ENCODE measurements at places on chromosomes 7 and 10.

- DNase-seq = no peak
Measured at GRCh38 chr10:57015595-57016318, 654.7 kb upstream of the ZWINT start.

- no peak for DNase-seq
Measured at GRCh38 chr10:89305766-89306433, 4.1 kb downstream of the IFIT2 start.

DNA sequence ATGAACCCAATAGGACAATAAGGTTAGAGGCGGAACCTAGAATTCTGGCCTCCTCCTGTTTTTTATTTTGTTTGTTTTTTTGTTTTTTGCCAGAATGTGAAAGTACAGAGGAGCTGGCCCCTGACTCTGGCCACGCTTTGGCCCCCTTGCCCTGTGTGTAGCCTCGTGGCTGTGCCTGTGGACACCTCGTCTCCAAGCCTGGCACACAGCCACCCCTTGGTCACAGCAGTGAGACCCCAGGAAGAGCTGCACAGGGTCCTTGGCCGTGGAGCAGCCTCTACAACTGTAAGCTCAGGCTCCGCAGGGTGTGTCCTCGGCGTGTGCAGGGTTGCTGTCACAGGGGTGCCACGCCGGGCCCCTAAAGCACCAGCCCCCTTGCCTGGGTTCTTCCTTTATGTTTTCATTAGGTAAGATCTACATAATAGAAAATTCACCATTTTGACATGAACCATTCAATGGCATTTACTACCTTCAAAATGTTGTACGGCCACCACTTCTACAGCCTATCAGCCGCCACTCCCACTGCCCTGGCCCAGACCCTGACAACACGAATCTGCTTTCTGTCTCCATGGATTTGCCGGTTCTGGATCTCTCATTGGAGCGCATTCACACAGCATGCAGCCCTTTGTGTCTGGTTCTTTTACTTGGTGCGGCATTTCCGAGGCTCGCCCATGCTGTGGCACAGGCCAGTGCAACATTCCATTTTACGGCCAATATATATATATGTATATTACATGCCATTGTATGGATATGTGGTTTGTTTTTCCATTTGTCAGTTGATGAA lies 51.0 kb downstream of the AMZ1 start:
- DNase-seq = peak; percentile 36

DNA sequence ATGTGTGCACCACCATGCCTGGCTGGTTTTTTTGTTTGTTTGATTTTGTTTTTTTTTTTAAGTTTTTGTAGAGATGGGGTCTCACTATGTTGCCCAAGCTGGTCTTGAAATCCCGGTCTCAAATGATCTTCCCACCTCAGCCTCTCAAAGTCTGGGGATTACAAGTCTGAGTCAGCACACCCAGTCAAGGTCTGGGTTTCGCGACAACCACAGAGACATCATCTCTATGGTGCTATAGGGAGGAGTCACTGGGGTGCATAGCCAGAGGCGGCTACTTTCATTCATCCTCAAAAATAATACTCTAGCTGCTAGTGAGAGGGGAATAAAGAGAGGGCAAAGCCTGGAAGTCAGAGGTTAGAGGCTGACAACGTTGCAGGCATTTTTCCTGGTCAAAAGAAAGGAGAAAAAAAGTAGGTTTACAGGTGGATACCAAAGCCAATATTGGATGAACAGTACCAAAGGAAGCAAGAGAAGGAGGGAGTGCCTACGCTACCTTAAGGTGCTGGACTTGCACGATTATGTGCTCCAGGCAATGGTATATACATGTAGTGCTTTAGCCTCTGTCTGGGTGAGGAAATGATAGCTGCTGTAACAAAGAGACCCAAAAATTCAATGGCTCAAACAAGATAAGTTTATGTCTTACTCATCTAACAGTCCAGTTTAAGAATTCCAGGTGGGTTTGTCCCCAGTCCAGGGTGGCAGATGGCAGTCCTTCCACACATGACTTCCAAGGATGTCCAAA lies 178.3 kb downstream of the SKIDA1 start:
- no peak for DNase-seq

DNA sequence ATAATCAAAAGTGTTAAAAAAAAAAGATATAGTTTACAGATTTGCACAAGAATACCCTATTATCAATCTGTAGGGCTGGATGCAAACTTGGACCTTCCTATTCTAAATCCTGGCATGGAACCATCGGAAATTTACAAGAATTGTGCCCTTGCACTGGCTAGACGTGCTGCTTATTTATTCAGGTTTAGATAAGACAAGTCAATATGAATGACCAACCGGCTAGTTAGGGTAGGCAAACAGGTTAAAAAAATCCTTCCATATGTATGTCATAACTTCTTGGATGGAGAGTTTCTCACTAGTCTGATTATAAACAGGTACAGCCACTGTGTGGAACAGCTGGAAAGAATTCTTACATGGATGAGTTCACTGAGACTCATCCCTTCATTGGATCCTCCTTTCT lies 41.4 kb downstream of the PKD1L1 start:
- no peak for DNase-seq

DNA sequence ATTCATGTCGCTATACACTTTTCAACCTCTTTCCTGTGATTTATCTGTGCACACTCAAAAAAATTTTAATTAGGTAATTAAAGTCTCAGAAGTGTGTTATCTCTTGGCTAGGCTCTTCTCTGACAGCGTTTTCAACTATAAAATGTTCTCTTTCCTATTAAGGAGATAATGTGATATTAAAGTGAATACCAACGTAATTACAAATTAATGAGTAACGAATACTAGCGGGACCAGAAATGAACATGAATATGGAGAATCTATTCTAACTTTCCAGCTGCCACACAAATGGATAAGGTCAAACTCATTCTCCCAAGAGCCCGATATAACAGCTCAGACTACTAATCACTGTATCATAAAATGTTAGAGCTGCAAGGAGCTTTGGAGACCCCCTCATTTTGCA lies 12.0 kb downstream of the COL1A2 start:
- no peak for DNase-seq

- no peak for DNase-seq
Measured at GRCh38 chr7:110179037-110179436, 911.9 kb upstream of the LRRN3 start.

DNA sequence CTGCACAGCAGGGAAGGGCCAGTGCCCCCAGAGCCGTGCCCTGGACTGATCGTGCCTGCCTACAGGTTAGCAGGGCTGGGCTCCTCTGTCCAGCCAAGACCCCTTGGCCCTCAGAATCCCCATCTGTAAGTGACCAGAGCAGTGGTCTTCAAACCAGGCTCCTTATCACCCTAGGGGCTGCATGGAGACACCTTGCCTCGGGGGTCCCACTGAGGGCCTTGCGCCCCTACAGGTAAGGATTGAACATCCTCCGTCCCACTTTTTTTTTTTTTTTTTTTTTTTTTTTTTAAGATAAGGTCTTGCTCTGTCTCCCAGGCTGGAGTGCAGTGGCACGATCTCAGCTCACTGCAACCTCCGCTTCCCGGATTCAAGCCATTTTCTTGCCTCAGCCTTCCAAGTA lies 32.6 kb upstream of the RADIL start:
- DNase-seq = no peak
